ENCODE measurements at places on chromosomes 16 and 17.

DNA sequence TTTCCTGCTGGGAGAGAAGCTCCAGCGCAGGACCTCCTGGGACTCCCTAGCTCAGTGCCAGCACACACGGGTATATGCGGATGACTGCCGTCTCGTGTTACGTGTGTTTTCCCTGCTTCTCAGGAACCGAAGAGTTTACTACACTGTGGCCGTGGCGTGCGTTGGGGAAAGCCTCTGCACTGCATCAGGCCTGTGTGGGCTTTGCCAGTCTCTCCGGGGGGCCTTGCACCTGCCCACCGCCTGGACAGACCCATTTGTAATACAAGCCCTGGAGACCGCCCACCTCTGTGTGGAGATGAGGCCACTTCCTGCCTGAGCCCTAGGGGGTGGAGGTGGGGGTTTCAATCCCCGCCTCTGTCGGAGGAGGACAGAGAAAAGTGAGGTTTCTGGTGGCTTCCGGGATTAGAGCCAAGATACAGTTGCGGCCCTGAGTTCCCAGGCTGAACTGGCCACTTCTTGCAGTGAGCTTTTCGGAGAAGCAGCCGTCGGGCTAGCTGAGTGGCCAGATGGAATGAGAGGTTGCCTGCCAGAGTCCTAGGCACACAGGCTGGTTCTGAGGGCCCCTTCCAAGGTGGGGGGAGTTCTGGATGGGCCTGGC lies 43.4 kb upstream of the GSE1 start:
- DNase-seq, result peak; percentile 44

- DNase-seq, result no peak
These were observed 42.1 kb downstream of the SLC6A2 start for GRCh38 chr16:55697867-55698266.

DNA sequence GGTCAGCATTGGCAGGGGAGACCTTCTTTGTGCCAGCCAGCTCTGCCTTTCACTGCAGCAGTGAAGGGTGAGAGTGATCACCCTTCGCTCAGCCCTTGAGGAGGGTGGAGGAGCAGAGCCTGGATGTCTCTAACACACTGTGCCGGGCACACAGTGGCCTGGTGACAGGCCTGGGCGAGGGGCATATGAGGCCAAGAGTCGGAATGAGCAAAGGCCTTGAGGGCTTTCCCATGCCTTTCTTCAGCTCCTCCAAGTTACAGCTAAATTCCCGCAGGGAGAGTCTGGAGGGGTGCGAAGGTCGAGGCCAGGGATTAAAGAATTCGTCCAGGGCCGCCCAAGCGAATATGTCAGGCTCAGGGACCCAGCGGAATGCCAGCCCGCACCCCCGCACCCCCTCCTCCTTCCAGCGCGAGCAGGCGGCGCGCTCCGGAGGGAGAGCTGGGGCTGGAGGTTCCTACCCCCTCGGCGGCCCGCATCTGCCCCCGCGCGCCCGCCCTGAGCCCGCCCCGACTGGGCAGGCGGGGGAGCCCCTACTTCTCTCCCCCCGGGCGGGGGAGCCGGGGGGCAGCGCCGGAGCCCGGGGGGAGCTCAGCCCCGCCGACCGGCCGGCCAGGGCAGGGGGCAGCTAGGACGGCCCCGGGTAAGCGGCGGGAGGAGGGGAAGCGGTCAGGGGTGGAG lies at the start of gene RASL10B:
Gene RASL10B (plus strand): TSS at position 401 of the 678 bp plus-strand sequence. CDS start 3,546 bp downstream, outside the sequence.
- peak; percentile 75 for DNase-seq

DNA sequence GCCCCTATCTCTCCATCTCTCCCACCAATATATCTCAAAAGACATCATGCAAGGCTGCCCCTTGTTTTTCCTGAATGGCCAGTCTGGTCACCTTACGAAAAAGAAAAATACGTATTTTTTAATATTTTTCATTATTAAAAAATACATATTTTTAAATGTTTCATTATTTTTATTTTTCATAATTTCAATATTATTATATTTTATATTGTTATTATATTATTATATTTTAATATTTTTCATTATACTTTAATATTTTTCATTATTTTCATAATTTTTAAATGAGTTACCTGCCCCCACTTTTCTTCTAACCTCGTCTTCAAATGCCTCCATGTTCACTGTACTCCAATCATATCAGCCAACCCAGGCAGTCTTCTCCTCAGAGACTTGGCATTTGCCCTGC lies 116.0 kb upstream of the ERCC4 start:
- DNase-seq, result no peak

GRCh38 chr16:80778703-80779102 lies 25.7 kb downstream of the CDYL2 start:
- DNase-seq, result no peak

DNA sequence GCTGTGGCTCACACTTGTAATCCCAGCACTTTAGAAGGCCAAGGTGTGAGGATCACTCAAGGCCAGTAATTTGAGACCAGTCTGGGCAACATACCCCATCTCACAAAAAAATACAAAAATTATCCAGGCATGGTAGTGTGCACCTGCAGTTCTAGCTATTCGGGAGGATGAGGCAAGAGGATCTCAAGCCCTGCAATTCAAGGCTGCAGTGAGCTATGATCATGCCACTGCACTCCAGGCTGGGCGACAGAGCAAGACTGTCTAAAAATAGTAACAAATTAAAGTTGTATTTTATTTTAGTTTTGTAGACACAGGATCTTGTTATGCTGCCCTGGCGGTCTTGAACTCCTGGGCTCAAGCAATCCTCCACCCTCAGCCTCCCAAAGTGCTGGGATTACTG lies 18.2 kb downstream of the USP31 start:
- no peak for DNase-seq

Measured in stimulated activated CD4-positive, alpha-beta T cell treated with anti-CD3 and anti-CD28 coated beads, Interleukin-15, amount 100 ng/mL, for 24 hours (primary cell).